ENCODE measurements at places on chromosomes 7 and 10.
A peak's percentile ranks its signal among the peaks of the same experiment; 100 is the strongest.

- DNase-seq = no peak
These were observed 55.3 kb downstream of the ELAPOR2 start for GRCh38 chr7:87003872-87004798.

DNA sequence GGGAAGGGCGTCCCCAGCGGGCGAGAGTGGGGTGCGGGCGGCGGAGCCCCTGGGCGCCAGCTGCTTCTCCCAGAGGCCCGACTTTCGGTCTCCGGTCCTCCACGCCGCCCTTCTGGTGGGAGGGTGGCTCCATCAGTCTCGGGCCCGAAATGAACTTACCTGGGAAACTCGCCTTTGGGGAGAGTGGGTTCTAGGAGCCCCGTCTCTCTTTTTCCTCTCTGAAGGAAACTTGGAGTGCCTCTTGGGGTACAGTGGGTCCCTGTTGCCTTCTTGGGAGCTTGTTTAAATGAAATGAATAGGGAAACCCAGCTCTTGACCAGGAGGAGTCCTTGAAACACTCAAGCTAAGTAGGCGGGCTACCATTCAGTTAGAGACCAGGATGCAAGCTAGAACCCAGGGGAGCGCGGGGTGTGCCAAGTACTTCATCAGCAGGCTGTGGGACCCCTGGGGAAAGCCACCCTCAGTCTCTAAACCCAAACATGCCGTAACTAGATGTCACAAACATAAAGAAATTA is 1.3 kb downstream of the SLC26A4 start:
- no peak for DNase-seq

- no peak for DNase-seq
These were observed 116.4 kb upstream of the LYZL2 start for GRCh38 chr10:30745953-30746352.

GRCh38 chr10:132203256-132204077 is 16.7 kb downstream of the DPYSL4 start:
- no peak for DNase-seq

DNA sequence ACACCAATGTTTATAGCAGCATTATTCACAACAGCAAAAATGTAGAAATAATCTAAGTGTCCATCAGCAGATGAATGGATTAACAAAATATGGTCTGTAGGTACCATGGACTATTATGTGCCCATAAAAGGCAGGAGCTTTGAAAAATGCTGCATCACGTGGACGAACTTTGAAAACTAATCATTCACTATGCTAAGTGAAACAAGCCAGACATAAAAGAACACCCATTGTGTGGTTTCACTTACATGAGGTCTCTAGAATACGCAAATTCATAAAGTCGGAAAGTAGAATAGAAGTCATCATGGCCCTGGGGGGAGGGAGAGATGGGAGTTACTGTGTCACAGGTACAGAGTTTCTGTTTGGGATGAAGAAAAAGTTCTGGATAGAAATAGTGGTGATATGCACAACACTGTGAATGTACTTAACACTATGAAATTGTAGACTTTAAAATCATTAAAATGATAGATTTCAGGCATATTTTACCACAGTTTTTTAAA is 377.3 kb downstream of the SDK1 start:
- no peak for DNase-seq

DNA sequence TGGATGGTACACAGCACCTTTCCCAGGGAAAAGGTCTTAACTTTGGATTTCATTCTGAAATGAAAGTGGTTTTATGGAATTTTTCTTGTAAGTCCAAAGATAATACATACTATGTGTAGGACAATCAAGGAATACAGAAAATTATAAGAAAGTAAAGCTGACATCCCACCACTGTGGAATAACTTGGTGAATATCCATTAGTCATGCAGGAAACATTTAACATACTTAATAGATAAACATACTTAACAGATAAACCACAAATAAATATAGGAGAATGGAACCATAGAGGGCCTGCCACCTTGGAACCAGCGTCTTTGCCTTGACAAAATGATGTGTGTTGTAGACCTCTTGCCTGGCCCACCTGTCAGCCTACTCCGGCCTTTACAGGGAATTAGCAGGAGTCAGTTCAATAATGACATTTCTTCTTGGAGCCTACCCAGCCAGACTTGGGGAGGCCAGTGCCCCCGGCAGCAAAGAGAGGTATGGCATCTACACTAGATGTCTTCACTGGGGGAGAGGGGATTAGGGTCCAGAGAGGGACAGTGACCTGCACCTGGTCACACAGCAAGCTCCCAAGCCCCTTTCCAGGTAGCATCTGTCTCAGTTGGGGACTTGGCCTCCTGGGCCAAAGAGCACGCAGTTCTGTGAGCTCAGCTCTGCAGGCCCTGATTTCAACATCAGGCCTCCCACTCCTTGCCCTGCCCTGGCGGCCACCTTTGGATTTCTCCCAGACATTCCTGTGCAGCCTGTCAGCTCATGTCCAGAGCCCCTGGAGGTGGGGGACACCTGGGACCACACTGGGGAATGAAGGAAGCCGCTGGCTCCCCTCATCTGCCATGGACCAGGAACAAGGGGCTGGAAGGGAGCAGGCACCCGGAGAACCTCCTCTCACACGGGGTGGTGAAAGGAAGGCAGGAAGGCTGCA is 112.6 kb upstream of the PPIF start:
- DNase-seq = no peak

- DNase-seq = no peak
These were observed 42.3 kb downstream of the TBXAS1 start for GRCh38 chr7:139871331-139871730.

DNA sequence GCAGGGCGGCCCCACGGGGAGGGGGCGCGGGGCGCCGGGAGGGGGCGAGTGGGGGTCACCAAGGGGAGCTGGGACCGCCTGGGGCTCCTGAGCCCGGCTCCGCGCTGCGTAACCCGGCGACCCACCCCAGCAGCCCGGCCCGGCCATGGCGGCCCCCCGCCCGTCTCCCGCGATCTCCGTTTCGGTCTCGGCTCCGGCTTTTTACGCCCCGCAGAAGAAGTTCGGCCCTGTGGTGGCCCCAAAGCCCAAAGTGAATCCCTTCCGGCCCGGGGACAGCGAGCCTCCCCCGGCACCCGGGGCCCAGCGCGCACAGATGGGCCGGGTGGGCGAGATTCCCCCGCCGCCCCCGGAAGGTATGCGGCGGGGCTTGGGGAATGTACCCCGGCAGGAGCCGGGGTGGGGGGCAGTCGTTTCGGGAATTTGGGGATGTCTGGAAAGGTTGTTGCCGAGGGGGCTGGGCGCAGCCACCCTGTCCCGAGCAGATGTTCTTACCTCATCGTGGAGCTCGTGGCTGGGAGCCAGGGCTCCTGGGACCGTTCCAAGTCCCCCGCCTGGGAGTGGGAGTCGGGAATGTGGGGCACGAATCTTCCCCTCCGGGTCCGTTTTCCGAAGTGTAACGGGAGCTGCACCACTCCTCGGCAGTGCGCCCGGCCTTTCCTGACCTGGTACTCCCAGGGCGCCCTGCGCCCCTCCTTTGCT is 431 bp downstream of the ZYX start:
- DNase-seq = no peak

DNA sequence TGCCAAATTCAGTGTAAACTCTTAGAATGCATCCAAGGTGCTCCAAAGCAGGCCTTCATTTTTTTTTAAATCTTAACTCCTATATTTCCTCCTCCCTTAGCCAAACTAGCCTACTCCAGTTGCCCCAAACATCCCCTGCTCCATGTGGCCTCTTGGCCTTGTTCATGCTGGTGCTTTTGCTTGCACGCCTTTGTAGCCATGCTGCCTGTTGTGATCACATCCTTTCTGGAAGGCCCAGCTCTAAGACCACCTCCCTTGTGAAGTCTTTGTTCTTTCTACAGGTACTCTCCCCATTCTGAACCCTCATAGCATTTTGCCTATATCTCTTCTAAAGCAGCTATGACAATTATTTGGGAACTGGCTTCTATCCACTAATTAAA is 375.3 kb upstream of the NFE2L3 start:
- no peak for DNase-seq

DNA sequence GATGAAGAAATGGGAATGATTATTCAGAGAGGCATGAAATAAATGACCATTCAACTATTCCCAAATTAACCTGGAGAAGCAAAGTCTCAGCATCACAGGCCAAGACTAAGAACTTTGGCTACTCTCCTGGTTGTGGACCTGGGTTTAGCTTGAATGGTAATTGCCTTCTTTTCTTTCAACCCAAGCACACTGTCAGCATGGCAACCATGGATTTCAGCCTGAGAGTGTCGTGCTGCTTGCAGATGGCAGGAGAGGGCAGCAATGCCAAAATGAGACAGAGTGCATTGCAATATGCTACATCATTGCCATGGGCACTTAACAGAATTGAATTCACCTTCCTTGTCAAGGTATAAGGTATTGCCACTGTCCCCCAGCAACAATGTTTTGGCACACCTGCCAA is 767.2 kb downstream of the REEP3 start:
- DNase-seq = no peak

GRCh38 chr7:126723966-126724544 is 528.7 kb downstream of the GRM8 start:
- no peak for DNase-seq

DNA sequence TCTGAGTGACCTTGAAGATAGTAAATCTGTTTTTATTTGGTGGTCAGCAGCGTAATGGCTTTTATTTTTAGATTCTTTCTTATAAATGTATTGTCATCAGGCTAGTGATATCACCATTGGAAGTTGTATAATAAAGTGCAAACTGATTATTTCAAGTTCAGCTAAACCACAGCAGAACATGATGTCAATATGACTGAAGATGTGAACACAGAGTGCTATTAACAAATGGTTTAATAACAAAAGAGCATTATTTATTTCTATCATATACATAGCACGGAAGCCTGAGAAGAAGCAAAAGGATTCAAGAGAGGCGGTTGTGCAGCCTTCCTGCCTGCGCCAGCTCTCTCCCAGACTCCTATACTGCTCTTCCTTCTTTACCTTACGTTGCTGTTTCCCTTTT is 142.7 kb downstream of the SDK1 start:
- DNase-seq = no peak

GRCh38 chr10:121532292-121532864 is 65.9 kb downstream of the FGFR2 start:
- no peak for DNase-seq

GRCh38 chr7:41779918-41780317 is 77.0 kb upstream of the INHBA start:
- DNase-seq = peak; percentile 4

DNA sequence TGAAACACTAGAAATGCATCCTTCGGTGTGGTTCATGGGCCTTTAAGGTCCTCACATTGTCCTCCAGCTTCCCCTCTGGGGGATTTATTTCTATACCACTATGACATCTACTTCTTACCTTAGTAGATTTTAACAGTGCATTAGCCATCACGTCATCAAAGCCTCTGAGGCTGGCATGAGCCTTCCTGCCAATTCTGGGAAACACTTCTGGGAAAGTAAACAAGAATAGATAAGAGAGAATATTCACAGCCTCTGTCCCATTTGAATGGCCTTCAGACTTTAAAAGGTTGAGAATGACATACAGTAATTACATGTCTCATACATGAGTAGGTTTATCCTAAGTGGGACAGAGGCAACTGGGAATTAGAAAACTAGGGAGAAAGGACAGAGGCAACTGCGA is 89.7 kb downstream of the AMPH start:
- no peak for DNase-seq

- no peak for DNase-seq
These were observed 65.2 kb downstream of the FAM185A start for GRCh38 chr7:102814025-102814471.

DNA sequence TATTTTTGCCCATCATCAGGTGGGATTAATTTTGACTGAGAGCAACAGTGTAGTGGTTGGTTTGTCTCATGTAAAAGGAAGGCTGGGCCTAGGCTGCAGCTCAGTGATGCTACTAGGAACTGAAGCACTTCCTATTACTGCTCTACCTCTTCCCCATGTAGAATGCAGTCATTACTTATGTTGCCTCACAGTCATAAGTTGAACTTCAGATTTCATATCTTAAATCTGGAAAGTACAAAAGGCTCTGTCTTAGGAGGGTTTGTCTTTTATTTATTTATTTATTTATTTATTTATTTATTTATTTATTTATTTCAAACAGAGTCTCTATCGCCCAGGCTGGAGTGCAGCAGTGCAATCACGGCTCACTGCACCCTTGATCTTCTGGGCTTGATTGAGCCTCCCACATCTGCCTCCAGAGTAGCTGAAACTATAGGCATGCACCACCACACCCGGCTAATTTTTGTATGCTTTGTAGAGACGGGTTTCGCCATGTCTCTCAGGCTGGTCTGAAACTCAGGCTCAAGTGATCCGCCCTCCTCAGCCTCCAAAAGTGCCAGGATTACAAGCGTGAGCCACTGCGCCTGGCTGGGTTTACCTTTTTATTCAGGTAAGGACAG is 721.7 kb upstream of the GALNT17 start:
- DNase-seq = no peak

GRCh38 chr10:7317786-7318446 is 92.9 kb downstream of the SFMBT2 start:
- DNase-seq = no peak

DNA sequence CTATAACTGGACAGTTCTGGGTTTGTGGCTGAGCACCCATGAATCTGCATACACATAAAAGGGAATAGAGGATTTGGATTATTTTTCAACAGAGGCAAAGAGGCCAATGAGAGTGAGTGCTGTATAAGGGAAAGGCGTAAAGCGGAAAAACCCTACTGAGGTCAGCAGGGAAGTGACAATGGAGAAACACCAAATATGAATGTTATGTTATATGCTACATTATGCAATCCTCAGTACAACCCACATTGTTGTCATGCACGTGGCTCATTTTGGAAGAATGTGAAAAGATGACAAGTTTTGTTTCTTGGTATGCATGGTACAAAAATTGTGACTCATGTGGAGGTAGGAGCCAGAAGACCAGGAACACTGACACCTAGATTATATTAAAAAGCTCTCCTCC is 113.6 kb upstream of the AMPH start:
- no peak for DNase-seq

DNA sequence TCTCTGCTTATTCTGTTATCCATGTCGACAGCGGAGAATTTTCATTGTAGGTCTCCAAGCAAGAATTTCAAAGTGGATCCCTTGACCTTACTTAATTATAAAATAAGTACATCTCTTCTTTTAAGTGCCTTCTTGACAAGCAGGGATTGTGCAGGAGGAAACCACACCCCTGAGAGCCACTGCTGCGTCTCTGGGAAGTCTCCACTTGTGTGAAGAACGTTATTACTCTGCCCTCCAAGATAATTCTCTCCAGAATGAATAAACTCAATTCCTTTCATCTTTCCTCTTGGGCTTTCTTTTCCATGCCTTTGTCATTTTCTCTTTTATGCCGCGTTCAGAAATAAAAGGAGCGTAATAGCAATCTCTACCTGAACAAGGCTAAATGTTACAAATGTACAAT is 1030.9 kb upstream of the LRRTM3 start:
- no peak for DNase-seq
